Stimulated activated CD4-positive, alpha-beta T cell treated with anti-CD3 and anti-CD28 coated beads, Interleukin-15, amount 100 ng/mL, for 1 hour (primary cell): ENCODE measurements at places on chromosomes 7 and 10.

- DNase-seq: no peak
Measured at GRCh38 chr10:44858988-44859387, 52.1 kb upstream of the TMEM72 start.

DNA sequence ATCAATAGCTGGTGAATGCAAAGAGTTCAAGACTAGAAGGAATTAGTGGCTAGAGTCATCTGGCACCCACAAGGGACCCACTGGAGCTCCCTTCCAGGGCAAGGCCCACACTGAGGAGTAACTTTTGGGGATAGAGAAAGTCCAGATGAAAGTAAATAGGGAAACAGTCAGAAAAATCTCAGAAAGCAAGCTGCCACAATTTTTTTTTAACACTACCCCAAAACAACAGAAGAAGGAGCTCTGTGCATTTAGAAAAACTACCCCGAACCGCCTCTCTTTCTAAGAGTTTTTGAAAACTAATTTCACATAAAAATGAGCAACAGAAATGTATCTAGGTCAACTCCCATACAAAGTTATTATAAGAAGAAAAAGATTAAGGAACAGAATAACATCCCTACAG is 42.2 kb downstream of the AOAH start:
- DNase-seq: no peak

DNA sequence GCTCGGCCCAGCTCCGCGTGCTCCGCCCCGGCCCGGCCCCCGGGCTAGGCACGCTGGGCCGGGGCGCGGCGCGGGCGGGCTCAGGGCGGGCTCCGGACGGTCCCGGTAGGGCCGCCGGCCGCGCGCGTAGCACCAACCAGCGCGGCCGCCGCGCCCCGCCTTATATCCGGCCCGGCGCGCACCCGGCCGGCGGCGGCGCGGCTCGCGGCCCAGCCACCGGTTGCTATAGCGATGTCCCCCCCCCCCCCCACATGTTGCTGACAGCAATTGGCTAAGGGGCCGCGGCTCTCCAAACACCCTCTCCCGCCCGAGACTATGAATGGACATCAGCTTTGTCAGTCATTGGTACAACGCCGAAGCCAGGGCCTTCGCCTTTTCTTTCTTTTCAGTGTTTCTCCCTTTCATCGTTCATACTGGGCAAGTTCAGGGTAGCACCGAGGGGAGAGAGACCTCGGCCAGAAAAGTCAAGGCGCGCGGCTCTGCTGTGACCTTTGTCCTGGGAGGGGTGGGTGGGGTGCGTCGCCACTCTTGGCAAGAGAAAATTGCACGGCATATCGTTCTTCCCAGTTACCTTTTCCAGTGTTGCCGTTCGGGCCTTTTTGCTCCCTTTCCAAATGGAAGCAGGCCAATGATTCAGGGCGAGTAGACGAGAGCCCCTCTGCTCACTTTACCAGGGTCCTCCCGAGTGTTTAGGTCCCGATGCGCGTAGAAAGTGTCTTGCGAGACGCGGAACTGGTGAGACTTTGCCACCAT is 354.2 kb downstream of the DNAJB6 start:
- DNase-seq: no peak

DNA sequence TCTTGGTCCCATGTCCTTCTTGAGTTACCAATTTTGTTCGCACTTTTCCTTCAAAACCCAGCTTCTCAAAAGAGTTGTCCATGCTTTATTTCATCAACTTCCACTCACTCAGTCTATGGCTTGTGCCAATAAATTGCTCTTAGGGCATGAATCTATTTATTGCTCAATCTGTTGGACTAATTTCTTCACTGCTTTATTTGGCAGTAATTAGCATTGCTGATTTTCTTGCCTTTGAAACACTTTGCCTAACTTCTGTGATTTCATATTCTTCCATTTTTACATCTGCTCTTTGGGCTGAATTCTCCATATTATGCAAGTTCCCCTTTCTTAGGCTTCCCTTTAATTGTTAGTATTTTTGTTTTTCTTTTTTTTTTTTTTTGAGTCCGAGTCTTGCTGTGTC is 16.8 kb downstream of the DLD start:
- DNase-seq: no peak

DNA sequence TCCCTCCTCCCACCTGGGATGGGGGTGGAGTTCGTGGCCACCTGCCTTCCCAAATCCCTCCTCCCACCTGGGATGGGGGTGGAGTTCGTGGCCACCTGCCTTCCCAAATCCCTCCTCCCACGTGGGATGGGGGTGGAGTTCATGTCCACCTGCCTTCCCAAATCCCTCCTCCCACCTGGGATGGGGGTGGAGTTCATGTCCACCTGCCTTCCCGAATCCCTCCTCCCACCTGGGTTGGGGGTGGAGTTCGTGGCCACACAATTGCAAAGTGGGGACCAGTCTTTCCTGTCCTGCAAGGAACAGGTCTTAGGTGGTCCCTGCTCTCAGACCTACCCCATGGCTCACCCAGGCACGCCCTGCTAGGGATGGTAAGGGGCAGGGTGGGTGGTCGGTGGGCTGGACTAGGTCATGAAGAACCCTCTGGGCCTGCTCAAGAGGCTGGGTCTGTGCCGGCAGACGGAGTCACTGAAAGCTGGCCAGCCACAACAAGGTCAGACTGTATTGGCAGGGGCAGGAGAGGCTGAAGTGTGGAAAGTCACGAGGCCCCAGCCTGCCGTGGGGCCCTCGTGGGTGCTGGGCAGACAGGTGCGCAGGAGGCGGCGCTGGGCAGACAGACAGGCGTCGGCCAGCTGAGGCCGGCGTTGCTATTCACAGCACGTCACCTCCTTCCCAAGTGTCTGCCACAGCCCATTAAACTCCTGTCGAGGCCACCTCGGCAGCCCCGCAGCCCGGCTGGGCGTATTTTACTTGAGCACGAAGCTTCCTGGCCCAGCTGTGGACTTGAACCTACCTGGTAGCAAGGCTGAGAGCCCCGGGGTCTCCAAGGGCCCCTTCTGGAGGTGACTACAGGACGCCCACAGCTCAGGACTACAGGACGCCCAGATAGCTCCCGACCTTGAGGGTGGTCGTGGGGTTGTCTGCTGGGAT is 4.1 kb downstream of the KNDC1 start:
- DNase-seq: no peak

- no peak for DNase-seq
Measured at GRCh38 chr7:121436688-121437087, 40.6 kb upstream of the FAM3C start.

DNA sequence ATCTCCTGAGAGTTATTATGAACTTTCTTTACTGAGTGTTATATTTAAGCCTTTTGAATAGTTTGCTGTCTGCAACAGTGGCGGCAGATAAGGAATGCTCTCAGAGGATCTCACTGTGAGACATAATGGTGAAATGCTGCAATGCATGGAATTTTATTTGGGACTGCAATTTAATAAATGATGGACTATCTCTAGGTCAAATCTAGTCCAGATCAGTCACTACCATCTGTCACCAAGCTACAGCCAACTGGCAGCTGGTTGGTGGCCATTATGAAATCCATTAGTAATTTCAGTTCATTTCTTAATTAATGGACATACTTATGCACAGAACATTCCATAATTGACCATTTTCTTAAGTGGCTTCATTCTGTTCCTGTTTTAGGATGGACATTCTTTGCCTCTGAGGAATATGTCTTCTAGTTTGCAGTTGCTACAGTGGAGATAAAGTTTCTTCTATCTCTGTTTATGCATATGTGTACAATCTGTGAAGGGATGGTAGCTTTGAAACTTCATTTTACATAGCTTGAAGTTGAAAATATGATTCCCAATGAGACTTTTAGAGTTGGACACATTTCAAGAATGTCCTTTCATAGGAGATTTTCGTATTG is 586.6 kb downstream of the SUGCT start:
- DNase-seq: no peak

GRCh38 chr10:12635127-12635541 is 285.8 kb downstream of the CAMK1D start:
- no peak for DNase-seq

DNA sequence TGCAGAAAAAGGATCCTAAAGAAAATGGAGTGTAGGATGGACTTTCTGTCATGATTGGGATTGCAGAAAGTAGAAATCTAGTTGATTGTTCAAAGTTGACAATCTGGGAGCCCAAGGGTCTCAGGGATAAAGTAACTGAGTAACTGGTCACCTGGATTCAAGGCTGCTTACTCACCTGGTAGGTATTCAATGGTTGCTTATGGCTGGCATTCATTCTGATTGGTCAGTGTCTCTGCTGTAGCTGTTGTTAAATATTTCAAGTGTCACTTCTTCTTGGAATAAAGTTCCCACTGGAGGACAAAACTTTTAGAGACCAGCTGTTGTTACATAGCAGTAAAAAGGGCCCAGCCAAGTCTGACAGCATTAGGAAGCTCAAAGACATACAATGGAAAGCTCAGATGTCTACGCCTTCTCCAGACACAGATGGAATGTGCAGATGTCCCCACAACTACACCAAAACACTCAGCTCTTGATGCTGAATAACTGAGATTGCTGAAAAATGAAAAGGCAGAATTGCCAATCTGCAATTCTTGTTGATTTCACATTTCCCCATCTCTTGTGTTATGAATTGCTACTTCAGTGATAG is 106.9 kb downstream of the ZNF467 start:
- no peak for DNase-seq

DNA sequence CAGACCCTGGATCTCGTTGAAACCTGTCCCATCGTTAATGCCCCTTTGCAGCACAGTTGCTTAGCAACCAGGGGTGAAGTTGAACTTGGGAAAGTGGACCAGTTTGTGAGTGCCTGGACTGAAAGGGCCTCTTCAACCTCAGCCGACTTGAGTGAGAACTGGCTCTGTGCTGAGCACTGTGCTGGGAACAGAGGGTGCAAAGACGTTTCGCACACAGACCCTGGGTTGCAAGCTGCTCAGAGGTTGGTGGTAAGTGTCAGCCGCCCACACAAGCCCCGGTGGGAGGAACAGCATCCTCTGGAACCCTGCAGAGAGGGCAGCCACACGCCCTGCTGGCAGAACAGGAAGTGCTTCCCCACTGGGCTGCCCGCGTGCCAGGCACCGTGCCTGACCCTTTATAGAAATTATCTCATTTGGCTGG is 89.2 kb downstream of the CARD11 start:
- no peak for DNase-seq

- no peak for DNase-seq
Measured at GRCh38 chr7:155896531-155897263, 84.4 kb upstream of the SHH start.

DNA sequence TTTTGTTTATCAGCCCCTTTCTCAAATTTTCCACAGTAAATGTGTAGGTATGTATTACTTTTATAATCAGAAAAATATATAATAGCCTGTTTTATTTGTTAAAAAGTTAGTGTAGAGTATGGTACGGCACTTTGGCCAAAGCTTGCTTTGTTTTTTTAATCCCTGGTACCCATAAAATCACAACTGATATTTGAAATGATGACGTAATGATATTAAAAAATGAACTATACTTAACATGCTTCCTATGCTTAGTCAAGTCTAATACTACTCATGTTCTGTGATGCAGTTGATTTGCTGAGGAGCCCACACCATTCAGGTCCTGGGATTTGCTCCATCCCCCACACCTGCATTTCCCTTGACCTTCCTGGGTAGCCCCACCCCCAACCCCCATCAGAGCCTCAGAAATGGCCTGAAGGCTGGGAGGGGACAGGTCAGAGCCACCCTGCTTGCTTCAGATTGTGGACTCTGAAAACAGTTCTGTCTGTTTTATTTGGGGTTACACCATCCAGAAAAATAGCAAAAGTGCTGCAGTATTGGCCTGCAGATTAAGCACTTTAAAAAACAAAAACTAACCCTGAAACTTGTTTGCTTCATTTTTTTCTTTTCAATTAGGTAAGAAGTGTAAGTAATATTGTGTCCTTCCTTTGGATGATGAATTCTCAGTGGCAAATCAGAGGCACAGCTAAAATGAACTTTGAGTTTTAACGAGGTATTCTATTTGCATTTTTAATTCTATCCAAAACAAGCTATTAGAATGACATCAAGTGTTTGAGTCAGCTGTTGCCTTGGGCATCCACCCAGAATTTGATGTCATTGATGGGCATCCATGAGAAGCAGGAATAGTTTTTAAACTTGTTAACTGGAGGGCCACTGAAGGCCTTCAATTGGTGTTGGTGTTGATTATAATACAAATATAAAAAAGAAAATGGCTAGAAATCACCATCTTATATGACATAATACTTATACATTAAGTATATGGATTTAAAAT is 23.3 kb downstream of the PLCE1 start:
- no peak for DNase-seq

- DNase-seq: no peak
Measured at GRCh38 chr10:68598978-68599770, 39.0 kb downstream of the TET1 start.

- no peak for DNase-seq
Measured at GRCh38 chr7:65820287-65820950, 52.5 kb upstream of the VKORC1L1 start.

DNA sequence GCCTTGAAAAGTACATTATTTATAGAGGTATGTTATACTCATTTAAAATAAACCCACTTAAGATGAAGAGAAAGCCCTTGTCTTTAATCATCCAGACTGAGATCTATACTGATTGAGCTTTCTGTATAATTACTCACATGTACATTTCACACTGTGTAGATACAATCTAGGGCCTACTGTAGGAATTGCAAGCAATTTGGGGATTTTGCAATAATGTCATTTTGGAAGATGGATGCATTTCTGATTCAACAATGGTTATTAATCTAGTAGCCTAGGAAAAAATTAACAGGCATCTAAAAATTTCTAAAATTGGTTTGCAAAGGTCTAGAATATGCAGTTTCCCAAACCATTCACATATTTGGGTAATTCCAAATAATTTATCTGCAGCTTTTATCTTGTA is 132.2 kb downstream of the PDE1C start:
- DNase-seq: no peak

DNA sequence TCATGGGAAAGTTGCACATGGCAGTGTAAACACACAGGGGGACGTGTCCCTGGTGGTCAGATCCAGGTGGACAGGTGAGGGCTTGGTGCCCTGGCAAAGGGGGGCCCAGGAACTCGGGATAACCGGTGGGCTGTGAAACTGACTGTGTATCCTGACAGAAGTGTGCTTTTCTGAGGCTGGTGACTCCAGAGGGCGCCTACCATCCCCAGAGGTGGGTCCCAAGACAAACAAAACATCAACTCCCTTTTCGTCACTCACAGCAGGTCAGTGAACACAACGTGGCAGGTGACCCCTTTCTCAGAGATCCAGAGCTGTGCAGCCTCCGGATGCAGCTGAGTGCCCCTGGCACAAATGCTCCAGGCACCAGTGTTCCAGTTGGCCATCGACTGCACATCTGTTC is 56.0 kb upstream of the DDC start:
- DNase-seq: no peak

DNA sequence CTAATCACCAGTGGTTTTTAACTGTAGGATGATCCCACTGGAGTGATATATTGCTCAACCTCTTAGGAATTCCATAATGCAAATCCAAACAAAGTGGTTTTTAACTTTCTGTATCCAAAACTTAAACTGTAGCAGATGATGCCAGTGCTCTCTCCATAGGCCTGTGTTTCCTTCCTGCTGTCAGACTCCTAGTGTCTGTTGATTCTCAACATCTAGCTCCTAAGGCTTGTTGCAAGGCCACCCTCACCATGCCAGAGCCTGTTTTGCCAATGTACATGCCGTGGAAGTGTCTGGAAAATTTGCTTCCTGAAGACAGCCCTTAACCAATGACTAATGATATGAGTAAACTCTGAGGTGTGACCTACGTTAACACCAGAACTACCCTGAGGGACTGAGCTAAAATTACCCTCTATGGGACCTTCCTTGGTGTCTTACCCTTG is 39.3 kb downstream of the C1GALT1 start:
- DNase-seq: no peak
